HEK293T (cell line): ENCODE measurements at places on chromosomes 16 and 17.

GRCh38 chr17:54745862-54746261, 154.8 kb upstream of the TOM1L1 start:
- DNase-seq = no peak

GRCh38 chr16:15054357-15055140, 1.3 kb downstream of the NTAN1 start:
- DNase-seq = no peak

DNA sequence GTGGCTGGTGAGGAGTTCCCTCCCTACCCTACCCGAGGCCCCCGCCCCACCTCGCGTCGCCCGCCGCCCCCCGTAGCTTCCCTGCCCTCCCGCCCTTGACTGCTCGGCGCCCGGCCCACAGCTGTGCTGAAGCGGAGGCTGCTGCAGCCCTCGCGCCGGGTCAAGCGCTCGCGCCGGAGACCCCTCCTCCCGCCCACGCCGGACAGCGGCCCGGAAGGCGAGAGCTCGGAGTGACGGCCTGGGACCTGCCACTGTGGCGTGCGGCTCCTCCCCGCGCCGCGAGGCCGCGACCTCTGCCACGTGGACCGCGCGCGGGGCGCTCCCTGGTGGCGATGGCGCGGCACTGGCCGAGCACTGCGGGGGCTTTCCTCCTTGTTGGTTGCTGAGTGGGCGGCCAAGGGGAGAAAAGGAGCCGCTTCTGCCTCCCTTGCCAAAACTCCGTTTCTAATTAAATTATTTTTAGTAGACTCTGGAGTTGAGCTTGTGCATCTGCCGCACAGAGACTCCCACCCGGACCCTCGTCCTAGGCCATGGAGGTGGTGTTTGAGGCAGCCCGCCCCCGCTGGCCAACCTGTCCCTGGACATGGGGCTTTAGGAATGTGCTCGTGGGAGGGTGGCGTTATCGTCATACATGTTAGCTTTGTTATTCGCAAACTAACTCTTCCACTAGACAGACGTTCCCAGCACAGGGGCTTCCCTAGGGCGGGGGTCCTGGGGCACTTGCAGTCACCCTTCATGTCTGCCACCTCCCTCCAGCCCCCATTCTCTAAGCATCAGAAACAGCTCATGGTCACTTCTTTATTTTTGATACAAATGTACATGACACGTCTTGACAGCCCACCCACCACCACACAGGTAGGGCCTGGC, 4.4 kb downstream of the TP53I13 start:
- no peak for DNase-seq

DNA sequence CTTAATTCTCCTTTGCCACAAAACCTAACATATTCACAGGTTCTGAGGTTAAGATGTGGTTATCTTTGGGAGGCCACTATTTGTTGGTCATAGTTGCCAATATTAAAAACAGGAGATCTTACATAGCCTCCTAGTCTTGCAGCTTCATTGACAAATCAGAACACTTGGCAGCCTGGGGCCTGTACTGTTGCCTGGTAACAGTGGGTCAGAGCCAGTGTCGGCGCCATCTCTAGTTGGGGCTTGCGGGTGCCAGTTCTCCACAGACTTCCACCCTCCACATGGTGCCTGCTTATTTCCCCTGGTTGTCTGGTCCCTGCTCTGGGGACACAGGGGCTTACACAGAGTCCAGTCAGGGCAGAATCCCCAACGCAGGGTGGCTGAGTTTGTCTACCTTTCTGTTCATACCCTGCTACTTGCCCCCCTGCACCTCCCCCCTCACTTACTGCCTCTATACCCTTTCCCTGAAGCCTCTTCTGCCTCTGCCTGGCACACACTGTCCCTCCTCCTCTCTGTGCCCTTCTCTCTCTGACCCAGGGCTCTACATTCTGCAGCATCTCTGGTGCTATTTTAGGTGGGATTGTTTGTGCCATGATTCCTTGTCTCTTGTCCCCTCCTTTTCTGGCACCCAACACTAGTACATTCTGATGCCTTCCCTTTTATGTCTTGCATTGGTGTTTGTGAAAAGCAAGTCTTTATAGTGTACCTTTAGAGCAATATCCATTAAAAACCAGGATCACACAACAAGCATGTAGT, 13.4 kb downstream of the EPN2 start:
- no peak for DNase-seq

DNA sequence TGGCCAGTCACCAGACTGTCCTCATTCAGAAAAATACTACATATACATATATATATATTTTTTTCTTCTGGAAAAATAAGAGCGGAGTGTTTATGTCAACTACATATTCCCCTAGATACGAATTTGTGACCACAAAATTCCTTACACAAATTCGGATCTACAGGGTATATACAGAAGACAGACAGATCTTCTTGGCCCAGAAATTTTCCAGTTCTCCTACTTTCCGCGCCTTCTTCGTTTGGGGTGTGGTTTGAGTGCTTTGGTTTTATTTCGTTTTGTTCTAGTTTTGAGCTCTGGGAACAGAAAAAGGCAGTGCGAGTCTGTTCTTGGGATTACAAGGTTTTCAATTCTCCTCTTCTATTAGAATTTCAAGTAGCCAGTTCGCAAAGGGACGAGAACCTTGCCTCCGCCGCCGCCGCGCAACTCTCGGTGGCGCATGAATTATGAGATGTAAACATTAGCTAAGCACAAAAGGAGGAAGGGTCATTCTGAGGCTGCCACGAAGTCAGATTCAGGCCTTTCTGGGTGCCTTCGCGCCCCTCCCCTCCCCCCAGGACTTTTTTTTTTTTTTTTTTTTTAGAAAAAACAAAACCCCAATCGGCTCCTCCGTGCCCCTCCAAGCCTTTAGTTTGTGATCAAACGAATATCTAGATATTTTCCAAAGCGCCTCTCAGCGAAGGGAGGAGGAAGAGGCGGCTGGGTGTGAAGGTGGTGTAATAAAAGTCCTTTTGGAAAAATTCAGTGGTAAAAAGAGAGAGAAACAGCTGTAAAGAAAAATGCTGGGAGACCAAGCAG, 1.8 kb upstream of the HOXB4 start:
- DNase-seq = no peak

GRCh38 chr17:40932608-40933007, 4.8 kb downstream of the KRT23 start:
- DNase-seq = no peak

DNA sequence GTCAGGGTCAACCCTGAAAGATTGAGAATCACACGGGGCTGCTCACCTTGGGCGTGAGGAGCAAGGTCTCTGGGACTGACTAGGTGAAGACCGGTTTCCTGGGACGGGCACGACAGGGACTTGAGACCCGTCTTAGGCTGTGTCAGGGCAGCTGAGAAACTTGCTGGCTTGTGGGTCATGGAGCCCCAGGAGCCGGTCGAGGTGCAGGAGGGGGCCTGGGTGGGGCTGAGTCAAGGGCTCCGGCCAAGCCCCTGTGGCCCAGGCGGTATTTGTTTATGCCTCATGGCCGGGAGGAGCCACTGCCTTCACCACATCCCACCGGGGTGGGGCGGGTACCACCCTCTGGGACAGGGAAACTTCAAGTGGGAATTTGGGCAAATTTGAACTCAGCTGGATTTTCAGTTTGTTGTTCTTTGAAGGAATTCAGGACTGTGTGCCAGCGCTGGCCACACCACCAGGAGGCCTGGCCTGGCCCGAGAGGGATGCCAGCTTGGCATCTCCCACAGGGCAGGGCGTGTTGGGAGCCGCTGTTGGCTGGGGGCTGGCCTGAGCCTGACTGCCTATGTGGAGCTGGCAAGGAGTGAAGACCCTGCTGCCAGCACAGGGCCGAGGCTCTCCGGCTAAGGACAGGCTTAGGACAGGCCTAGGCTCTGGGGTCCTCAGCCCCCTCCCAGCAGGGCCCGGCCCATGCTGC, 116.1 kb downstream of the METRNL start:
- no peak for DNase-seq
